HFFc6 (cell line): ENCODE measurements at places on chromosomes 7 and 10. TPM values are rescaled to one million over a fixed set of nuclear protein-coding genes. Genes with fewer than 3 reads are reported as not detected.

Gene CALHM1
- not detected in 3 replicates for total RNA-seq

DNA sequence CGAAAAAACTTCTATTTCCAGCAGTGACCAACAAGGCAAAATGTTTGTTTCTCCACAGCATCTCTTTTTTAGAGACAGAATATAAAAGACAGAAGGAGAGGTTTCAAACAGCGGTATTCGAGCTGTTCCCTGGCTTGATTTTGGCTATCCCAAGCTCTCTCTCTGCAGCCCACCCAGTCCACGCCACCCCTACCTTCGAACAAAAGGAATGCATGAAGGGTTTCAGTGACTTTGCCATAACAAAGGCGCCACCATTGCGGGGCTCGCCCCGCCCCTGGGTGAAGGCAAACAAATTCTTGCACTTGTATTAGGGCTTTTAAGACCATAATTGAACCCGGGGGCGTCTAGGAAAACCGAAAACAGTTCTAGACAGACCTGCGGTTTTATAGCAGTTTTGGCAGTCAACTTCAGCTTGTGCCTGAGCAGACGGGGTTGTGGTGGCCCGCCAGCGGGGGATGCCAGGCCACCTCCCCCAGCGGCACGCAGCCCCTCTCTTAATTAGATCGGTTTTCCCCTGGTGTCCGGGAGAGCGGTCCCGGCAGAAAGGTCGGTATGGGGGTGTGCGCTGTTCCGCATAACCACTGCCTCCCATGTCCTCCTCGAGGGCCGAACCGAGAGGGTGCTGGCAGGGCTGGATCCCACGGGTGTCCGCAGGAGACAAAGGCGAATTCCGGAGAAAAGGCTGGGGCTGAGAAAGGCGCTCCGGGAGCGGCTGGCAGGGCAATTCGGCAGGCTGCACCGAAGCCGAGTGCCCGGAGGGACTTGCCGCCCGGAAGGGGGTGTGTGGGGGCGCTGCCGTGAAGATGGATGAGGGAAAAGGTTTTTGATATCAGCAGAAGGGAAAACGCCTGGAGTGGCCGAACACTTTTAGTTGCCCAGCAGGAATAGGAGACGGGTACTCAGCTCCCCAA lies 2.7 kb upstream of the HOXA11 start:
- H3K4me3 ChIP-seq, result peak overlapping the region; percentile 93
- H3K4me1 ChIP-seq, result peaks cover 63% of the 10 kb centered on the region
- H3K36me3 ChIP-seq, result peaks cover 39% of the 10 kb centered on the region
- no peak for DNase-seq
- peak overlapping the region; percentile 97 for H3K27ac ChIP-seq

GRCh38 chr7:3157566-3158287 lies 114.1 kb upstream of the CARD11 start:
- H3K4me1 ChIP-seq, result no peaks in the 10 kb centered on the region; the same call in 1 of the 2 replicates
- H3K4me3 ChIP-seq, result no peak overlapping the region; the same call in 1 of the 2 replicates
- no peaks in the 10 kb centered on the region; the same call in none of the 2 replicates for H3K27me3 ChIP-seq
- H3K27ac ChIP-seq, result no peak overlapping the region

Gene AFAP1L2
- not detected in 3 replicates for total RNA-seq

DNA sequence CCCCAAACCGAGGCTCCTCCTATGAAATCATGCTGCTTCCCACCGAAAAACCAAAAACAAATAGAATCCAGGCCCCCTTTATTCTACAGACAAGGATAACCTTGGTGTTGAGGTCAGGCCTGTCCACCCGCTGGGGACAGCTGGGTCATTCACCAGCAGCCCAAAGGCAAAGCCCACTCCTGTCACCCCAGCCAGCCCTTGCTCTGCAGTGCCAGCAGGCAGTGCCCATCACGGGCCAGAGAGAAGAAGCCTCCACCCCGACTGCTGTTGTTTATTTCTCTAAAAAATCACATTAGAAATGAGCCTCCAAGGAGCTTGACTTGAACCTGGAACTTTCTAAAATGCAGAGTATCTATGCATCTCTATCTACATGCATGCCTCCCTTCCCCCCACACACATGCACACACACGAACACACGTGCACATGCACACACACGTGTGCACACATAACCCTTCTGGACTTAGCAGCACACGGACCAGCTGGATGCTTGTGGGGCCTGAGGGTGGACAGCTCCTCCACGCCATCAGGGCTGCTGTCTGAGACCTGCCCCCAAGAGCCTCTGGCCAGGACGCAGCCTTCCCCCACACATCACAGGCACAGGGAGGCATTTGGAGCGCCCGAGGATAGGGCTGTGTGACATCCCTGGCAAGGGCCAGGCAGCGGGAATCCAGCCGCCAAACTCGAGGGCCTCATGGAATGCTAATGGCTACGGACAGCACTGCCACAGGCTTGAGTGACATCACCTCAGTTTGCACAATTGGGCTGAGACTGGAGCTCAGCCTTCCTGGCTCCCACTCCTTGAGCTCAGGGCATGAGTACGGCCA lies 22.8 kb downstream of the PRKAG2 start:
- DNase-seq, result no peak
- H3K36me3 ChIP-seq, result no peaks in the 10 kb centered on the region
- peaks cover 66% of the 10 kb centered on the region for H3K27me3 ChIP-seq
- no peaks in the 10 kb centered on the region for H3K4me1 ChIP-seq

Gene CDNF
- total RNA-seq, result 0.52 to 1.3 TPM (median 1.1 TPM) in 3 replicates

DNA sequence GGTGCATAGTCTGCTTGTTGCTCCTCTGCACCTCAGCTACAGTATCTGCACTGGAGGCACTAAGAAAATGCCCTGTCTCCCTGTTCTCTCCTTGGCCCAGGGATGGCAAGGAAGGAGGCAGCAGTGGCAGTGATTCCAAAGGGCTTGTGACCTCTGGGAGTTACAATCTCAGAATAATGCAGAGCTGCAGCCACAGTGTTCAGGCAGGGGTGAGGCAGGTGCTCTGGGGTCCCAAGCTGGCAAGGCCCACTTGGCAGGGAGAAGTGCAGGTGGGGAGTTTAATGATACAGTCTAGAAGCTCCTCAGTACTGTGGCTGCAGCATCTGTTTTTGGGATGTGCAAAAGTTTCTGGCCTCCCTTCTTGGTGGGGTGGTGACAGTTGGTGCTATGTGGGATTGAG lies 456.4 kb downstream of the CCSER2 start:
- DNase-seq, result no peak
- no peaks in the 10 kb centered on the region for H3K36me3 ChIP-seq
- H3K4me3 ChIP-seq, result no peak overlapping the region

- H3K27me3 ChIP-seq, result peaks cover 29% of the 10 kb centered on the region
- H3K4me1 ChIP-seq, result peaks cover 30% of the 10 kb centered on the region
- no peak within 1 kb of the TSS for H3K4me3 ChIP-seq
- H3K36me3 ChIP-seq, result peaks cover 6% of the 10 kb centered on the region
- no peak within 1 kb of the TSS for H3K27ac ChIP-seq
Observed at GRCh38 chr10:103276896-103277712, at the start of gene INA. Gene INA, plus strand, starts transcription at chr10:103277138. Its CDS starts 74 bp downstream, at chr10:103277212.

GRCh38 chr7:138618933-138619332 lies 82.2 kb downstream of the SVOPL start:
- no peak overlapping the region for H3K4me3 ChIP-seq
- DNase-seq, result no peak
- no peaks in the 10 kb centered on the region for H3K36me3 ChIP-seq
- peaks cover 5% of the 10 kb centered on the region for H3K27me3 ChIP-seq

DNA sequence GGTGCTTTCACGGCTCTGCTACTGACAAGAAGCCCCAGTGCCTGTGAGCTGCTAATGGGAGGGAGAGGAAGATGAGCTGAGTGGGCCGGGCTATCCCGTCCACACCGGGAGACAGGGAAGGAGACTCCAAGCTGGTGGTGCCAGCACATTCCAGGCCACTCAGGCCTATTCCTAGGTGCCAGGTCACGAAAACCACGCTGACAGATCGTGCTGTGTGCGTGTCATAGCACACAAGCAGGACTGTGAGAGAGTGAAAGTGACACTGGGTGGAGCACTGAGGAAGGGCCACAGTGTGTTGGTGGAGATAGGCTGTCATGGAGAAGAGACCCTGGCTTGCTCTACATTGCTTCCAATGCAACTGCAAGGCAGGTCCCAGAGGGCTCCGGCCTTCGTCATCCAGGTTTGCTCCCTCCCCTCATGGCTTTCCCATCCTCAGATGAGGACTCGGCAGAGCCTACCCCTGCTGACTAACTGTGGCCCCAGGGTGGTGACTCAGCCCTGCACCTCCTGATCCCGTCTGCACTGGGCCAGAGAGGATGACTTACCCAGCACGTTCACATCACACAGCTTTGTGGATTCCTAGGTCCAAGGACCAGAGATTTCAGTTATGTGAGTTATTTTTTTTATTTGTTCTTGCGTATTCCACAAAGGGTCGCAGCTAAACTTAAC lies 167.3 kb downstream of the EGFR start:
- DNase-seq, result peak; percentile 95
- H3K4me3 ChIP-seq, result peak overlapping the region; percentile 77
- H3K4me1 ChIP-seq, result peaks cover 60% of the 10 kb centered on the region

- H3K27ac ChIP-seq, result no peak overlapping the region
- no peak overlapping the region for H3K4me3 ChIP-seq
- no peaks in the 10 kb centered on the region; the same call in 1 of the 2 replicates for H3K36me3 ChIP-seq
- H3K4me1 ChIP-seq, result no peaks in the 10 kb centered on the region
Observed at GRCh38 chr10:76729841-76730487, 907.6 kb downstream of the KCNMA1 start.

Gene PTPRZ1
- not detected in 2 replicates for total RNA-seq

Gene STEAP1
- total RNA-seq, result 19.6 to 67.1 TPM (median 39.7 TPM) in 3 replicates

GRCh38 chr10:51001587-51001986 lies 72.7 kb upstream of the PRKG1 start:
- peaks cover 54% of the 10 kb centered on the region for H3K4me1 ChIP-seq
- H3K27me3 ChIP-seq, result no peaks in the 10 kb centered on the region
- no peak overlapping the region; the same call in 1 of the 2 replicates for H3K4me3 ChIP-seq
- H3K27ac ChIP-seq, result no peak overlapping the region

- H3K36me3 ChIP-seq, result peaks cover 25% of the 10 kb centered on the region
- no peaks in the 10 kb centered on the region; the same call in 1 of the 2 replicates for H3K27me3 ChIP-seq
- peak; percentile 85 for DNase-seq
- H3K27ac ChIP-seq, result peak overlapping the region; percentile 62
- peaks cover 71% of the 10 kb centered on the region for H3K4me1 ChIP-seq
- peak overlapping the region; percentile 44 for H3K4me3 ChIP-seq
Observed at GRCh38 chr10:22648547-22648961, 65.8 kb downstream of the PIP4K2A start.

Gene FAM25A
- not detected in 3 replicates for total RNA-seq

Gene LAMB4
- total RNA-seq, result not detected in 3 replicates

Gene ERCC6
- 58.3 to 91.5 TPM (median 81.0 TPM) in 3 replicates for total RNA-seq

DNA sequence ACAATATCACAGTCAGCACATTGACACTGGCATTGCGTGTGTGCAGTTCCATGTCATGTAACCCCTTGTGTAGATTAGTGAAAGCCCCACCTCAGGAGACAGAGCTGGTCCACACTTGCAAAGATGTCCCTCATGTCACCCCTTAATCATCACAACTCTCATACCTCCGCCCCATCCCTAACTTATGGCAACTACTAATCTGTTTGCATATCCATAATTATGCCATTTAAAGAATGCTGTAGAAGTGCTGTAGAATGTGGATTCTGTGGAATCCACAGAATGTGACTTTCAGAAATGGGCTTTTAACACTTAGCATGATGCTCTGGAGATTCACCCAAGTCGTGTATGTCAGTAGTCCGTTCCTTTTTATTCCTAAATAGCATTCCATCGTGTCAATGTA lies 102.8 kb upstream of the VSTM2A start:
- H3K27ac ChIP-seq, result no peak overlapping the region
- no peaks in the 10 kb centered on the region for H3K4me1 ChIP-seq
- H3K4me3 ChIP-seq, result no peak overlapping the region
- no peaks in the 10 kb centered on the region for H3K27me3 ChIP-seq
- DNase-seq, result no peak

Gene NPSR1
- not detected in 2 replicates for total RNA-seq

DNA sequence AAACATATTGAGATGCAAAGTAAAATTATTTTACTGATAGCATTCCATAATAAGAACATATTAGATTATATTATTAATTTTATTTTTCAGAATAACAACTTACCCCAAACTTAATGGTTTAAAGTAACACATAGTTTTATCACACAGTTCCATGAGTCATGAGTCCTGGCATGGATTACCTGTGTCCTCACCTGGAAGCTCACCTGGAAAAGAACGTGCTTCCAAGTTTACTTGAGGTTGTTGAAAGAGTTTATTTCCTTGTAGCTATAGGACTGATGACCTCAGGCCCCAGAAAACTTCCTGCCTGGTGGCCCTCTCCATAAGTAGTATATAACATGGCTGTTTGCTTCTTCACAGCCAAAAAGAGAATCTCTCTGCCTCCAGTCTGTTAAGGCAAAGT lies 254.6 kb downstream of the TFEC start:
- peaks cover 8% of the 10 kb centered on the region for H3K4me1 ChIP-seq
- no peak for DNase-seq
- no peak overlapping the region for H3K27ac ChIP-seq
- no peaks in the 10 kb centered on the region for H3K36me3 ChIP-seq
- no peak overlapping the region for H3K4me3 ChIP-seq

DNA sequence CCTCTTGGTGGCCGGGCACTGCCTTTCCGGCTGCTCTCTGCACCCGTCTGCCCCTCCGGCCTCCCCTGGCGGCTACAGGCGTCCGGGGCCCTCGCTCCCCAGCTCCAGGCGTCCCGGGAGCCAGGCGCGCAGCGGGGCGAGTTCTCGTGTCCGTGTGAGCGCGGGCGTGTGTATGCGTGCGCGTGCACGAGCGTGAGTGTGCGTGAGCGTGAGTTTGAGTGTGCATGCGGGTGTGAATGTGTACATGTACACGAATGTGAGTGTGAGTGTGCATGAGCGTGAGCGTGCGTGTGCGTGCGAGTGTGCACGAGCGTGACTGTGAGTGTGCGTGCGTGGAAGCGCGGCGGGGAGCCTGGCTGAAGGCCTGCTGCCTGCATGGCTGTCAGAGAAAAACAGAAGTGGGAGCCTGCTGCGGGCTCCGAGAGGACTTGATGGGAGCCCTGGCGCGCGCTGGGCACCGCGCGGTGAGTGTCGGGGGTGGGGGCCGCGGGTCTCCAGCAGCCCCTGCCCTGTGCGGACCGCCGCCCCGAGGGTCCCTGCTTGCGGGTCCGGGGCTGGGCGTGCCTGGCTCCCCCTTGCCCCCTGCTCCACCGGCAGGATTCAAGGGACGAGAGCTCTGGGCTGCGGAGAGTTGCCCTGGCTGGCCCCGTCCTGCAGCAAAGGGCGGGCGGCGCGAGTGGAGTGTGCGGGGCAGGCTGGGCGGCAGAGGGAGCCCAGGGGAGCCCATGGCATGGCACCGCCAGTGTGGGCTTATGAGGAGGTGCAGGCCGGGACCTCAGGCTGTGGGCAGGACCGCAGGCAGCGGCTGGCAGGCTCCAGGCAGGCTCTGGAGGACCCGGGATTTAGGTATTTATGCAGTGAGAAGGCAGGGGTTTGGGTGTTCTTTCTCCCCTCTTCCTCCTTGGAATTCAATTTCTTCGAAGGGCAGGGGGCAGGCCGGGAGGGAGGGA lies 75.8 kb upstream of the EN2 start:
- no peaks in the 10 kb centered on the region for H3K36me3 ChIP-seq
- H3K4me3 ChIP-seq, result peak overlapping the region; percentile 54; the same call in 1 of the 2 replicates
- H3K27me3 ChIP-seq, result peaks cover 65% of the 10 kb centered on the region

- H3K4me1 ChIP-seq, result peaks cover 55% of the 10 kb centered on the region
- no peak for DNase-seq
- H3K36me3 ChIP-seq, result no peaks in the 10 kb centered on the region
- H3K4me3 ChIP-seq, result no peak overlapping the region; the same call in 1 of the 2 replicates
Observed at GRCh38 chr10:51000976-51001375, 73.3 kb upstream of the PRKG1 start.
